ENCODE measurements at places on chromosomes 3 and 15.

DNA sequence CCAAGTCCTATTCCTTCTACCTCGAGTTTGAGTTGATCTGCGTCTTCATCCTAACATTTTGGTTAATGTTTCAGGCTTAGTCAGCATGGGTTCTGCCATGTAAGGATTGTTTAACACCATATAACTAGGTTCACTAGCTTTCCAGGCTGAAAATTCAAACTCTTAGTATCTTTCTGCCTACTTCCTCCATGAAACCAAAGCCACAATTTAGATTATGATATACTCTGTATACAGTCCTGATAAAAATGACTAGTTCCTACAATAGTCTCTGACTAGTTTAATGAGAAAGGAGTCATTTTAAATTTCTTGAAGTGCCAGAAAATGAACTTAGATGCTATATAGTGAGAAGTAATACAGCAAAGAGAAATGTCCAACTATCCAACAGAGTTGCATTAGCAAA lies 6.6 kb upstream of the BTLA start:
- DNase-seq, result no peak

DNA sequence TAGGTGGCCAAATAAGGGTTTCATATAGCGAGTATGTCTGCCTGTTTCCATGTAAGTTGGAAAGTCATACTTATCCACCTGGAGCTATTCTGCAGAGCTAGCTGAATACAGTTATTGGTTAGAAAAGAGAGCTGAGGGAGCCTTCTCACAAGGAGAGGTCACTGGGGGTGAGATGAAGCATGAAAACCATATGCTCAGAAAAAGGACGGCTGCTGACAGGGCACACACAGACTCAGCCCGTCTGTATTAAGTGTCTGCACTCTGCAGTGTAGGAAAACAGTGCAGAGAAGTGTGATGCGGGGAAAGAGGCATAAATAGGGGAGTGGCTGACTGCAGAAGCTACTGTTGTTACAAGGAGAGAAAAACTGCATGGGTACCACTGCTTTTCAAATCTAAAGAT lies 58.2 kb downstream of the C3orf70 start:
- no peak for DNase-seq

DNA sequence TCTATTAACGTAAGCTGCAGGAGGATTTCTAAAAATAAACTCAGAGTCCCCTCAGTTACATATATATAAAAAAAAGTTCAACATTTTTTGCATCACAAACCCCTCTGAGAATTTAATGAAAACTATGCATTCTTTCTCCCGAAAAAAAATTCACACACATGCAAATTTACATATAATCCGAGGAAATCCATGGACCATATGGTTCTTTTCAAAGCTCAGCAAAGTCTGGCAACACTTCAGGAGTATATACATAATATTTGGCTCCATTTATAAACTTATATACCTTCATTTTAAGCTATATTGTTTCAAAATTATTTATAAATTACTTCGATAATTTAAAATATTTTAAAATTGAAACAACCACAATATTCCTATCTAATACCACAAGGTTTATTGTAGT lies 140.7 kb upstream of the PLXND1 start:
- DNase-seq, result no peak

DNA sequence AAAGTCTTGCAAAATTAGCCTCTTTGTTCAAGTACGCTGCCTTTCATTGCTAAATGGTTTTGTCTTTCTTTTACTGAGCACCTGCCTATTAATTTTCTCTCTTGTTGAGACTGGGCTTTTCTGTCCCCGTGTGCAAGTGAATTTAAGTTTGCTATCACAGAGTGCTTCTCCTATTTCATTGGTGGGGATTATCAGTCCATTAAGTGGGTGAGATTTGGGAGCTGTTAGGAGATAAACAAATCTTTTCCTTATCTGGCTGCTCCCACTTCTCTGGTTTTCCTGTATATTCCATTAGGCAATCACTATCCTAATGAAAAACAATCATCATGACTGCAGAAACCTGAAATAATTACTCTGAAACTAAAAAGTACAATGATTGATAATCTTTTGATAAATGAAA lies 254.2 kb downstream of the NR1D2 start:
- no peak for DNase-seq

DNA sequence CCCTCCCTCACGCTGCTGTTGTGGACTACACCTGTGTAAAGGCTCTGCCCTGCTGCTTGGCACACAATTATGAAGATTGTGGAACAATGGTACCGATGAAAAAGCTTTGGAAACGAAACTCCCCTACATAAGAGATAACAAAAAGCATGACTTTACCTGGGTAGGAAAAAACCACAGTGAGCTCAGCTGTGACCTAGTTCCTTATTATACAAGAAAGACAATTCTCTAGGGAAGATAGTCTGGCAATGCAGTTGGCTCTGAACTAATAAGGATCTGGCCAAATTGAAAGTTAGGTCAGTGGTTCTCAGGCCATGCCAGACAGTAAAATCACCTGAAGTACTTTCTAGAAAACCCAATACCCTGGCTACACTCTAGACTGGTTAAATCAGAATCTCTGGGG lies 16.1 kb downstream of the CLEC3B start:
- no peak for DNase-seq

DNA sequence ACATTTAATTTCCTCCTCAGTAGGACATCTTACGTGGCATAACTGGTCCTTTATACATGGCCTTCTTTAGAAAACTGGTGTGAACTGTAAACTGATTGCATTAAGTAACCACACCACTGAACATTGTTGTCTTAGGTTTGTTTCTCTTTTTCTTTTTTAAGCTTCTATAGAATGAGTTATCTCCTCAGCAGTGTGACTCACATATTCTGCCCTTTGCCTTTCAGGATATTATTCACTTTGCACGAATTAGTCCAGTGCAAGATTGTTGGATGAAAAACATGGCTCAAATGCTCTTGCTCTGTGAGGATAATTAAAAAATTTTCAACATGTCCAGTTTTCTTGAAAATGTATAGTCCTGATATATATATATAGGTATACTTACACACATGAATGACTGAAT lies 147.6 kb downstream of the KBTBD8 start:
- DNase-seq, result no peak

DNA sequence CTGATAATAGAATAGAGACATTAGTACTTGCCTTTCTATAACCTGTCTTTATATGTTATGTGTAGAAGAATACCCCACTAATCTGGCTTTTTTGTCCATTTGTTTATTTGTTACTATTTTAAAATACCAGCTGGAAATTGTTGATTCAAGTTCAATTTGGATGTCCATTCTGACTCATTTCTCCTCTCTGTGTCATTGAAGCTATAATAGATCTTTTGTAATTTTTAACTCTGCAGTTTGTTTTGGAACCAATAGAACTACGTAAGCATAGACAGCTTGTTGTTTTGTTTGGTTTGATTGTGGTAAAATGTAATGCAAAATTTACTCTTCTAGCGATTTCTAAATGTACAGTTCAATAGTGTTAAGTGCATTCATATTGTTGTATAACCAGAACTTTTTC lies 390.4 kb downstream of the ZIC1 start:
- no peak for DNase-seq

- DNase-seq, result no peak
These were observed 412.7 kb downstream of the ERC2 start for GRCh38 chr3:56055546-56055945.

- no peak for DNase-seq
These were observed 53.5 kb downstream of the SEMA5B start for GRCh38 chr3:122973893-122974615.

GRCh38 chr15:51349156-51349844 lies 7.8 kb downstream of the GLDN start:
- DNase-seq, result no peak

DNA sequence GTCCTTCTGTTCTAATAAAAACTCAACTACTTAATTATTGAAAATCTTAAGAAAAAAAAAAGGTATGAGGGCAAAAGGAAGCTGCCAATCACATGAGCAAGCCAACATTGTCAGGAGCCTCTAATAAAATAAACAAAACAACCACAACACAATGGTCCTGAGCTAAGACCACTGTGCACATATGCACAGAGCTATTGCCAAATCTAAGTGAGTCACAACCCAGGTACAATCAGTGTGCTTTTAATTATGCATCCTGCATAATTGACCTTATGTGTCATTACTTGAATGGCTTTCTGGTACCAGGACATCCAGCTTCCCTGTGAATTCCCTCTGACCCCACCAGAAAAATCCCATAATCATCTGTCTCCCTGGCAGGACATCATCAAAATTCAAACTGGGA lies 639.8 kb downstream of the MAGI1 start:
- DNase-seq, result no peak

DNA sequence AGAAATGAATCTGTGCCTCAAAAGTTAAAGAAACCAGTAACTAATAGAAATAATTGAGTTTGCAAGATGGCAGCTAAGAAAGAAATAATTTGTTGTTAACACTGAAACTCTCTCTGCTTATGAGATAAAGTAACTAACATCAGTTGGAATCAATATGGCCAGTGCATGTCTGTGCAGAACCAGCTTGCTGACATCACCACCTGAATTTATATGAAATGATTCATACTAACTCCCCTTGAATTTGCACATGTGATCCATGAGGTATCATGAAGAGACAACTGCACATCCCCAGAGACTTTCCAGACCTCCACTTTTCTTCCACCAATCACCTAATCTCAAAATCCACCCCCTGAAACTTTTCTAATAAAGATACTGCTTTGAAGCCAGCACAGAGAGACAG lies 10.3 kb upstream of the SLC25A38 start:
- no peak for DNase-seq

DNA sequence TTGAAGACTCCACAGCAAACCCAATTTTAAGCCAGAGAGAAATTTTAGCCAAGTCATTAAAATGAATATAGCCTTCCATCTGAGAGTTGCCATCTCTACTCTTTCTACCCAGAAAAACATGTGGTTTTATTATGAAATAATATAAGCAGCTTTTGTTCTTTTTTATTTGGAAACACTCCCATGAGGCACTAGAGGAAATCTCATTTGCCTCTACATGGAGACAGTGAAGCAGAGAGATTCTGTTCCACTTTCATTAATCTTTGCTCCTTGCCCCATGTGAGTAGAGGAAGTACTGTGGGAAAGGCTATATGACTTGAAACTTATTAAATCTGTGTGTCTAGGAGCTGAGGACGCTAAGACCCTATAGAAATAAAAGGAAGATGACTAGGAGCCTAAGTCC lies 111.1 kb downstream of the P3H2 start:
- no peak for DNase-seq

DNA sequence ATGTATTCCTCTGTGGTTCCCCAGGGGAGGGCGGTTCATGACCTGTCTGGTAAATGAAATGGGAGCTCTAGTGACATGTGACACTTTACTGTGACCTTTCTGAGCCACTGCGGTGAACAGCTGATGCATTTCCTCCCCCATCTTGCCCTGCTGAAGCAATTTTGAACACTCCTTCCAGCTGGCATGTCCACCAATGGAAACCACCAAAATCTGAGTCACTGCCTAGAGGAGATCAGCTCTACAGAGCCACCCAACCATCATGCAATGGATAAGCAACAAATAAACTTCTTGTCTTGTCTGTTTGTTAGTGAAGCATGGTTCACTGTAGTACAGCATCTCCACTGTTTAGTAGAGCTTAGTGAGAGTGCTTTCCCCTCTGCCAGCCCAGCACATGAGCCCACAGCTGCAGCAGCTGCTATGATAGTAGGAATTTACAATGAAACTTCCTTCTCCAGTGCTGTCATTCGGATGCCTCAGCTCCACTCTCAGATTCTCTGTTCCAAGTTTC lies 479.4 kb downstream of the NTRK3 start:
- DNase-seq, result no peak

GRCh38 chr15:39192979-39193560 lies 387.8 kb upstream of the THBS1 start:
- no peak for DNase-seq

DNA sequence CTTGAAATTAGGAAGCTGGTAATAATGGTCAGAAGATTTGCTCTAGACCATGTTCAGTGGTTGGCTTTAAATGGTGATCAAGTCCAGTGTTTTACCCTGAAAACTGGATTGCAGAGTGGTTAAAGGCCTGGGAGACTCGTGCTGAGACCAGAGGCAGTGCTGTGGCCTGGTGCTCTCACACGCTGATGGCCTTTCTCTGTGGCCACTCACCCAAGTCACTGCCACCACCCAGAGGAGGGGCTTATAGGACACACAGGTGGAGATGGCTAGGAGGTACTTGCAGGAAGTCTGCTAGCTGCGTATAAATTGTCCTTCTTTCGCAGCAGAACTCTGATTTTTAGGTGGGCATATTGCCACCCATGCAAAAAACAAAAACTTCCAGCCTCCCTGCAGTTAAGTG lies 6.2 kb upstream of the EHD4 start:
- no peak for DNase-seq

- no peak for DNase-seq
These were observed 79.0 kb downstream of the IGF1R start for GRCh38 chr15:98727115-98728040.

- DNase-seq, result no peak
These were observed 84.4 kb upstream of the NR2F2 start for GRCh38 chr15:96246057-96246456.

DNA sequence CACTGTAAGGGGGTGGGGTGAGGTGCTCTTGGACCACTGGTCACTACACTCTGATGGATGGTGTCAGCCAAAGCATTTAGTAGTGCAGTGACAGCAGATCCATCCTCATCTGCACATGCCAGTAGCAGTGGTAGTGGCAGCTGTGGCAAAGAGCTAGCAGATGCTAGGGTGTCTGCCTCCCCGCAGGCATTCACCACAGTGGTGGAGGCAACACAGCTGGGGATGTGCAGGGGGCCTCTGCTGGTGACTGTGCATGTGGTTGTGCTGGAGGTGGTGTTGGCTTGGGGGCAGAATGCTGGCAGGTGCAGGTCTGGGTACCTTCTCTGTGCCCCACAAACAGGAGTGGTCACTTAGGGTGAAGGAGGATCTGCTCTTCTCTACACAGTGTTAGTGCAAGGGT lies 19.4 kb upstream of the DCUN1D1 start:
- DNase-seq, result no peak

DNA sequence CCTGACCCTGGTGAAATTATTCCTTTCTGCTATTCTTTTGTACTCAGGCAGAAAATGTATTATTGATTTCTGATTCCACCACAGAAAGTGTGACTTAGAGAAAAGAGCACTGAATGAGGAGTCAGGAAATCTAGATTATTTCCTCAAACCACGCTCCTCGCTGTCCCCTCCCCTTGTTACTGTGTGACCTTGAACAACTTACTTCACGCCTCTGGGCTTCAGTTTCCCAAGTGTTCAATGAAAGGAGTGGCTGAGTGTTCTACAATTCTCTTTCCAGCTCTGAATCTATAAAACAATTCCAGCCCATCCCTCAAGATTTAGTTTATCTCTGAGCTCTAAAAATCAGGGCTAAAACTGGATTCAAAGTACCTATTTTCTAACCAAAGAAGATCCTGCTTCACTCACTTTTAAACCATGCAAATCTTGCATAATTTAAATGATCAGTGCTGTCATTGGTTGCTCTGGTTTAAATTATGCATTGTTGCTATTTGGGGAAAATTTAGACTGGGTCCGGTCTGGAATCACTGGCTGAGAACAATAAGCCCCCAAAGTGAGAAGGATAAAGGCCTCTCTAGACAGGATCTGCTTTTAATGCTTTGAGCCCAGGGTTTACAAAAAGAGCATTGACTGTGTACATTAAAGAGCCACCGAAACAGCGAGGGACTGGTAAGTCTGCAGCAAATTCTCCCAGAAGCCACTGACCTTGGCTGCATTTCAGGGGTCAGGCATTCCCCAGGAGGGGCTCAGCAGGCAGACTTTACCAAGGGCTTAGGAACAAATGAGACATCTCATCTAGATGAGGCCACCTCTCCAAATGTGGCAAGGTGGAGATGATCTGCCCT lies 3.2 kb downstream of the TNIK start:
- DNase-seq, result no peak

- no peak for DNase-seq
These were observed 13.2 kb downstream of the ABCC5 start for GRCh38 chr3:184004476-184004875.
